Amniotic stem cell (primary cell): ENCODE measurements at places on chromosomes 12 and 14.

GRCh38 chr14:103259801-103260628 lies 74.0 kb upstream of the EIF5 start:
- DNase-seq: no peak

GRCh38 chr12:41799671-41800070 lies 345.0 kb downstream of the GXYLT1 start:
- no peak for DNase-seq

- DNase-seq: no peak
Measured at GRCh38 chr12:115869604-115870003, 407.9 kb downstream of the MED13L start.

DNA sequence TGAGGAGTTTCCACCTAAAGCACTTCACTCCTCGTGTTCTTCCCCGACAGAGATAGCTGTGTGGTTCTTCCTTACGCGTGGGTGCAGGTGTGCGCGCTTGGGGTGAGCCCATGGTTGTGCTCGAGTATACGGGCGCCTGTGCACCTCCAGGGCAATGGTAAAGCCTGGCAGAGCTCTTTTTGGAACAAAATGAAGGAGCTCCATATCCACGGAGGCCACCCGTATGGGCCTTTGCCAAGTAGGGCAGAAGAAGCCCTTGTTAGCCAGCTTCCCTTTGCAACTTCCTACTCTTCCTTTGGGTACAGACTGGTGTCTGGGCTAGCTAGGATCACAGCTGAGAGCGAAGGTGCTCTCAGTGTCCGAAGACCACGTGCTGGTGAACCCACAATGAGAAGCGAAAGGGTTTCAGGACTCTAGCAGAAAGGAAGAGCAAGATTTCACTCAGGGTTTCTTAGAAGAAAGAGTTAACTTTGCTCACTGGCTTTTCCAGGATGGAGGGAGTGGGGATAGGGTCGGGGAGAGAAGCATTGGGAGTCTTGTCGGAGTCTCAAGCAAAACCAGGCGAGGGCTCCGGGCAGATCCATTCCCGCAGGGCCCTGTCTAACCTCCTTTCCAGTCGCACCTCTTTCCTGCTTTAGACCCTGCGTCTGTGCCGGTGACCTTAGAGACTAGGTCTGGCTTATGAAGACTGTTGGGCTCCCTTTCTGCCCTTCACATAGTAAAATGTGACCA lies 960 bp upstream of the LRFN5 start:
- no peak for DNase-seq

- no peak for DNase-seq
Measured at GRCh38 chr14:95237958-95238340, 80.6 kb upstream of the DICER1 start.

DNA sequence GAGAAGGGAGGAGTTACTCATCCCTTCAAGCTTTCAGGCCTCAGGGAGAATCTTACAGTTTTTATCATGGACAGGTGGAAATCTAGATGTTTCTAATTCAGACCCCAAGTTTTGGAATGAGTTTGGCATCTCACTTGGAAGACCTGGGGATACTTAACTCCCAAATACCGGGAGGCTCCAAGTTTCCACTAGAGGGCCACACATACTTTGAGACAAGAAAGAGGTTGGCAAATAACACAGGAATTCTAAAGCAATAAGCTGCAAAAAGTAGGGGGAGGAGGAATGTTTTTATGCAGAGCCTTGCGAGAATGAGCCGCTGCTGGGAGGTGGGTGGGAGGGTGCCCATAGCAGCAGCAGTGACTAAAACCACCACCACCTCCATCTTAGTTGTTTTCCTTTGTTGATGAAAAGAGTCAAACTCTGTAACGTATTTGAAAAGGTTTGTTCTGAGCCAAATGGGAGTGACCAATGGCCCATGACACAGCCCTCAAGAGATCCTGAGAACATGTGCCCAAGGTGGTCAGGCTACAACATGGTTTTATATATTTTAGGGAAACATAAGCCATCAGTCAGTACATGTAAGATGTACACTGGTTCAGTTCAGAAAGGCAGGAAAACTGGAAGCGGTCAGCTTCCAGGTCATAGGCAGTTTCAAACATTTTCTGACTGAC lies 34.2 kb upstream of the RNASE1 start:
- no peak for DNase-seq

- DNase-seq: peak; percentile 45
Measured at GRCh38 chr14:88614218-88614907, 51.5 kb downstream of the ZC3H14 start.

GRCh38 chr12:118494776-118495175 lies 118.4 kb downstream of the SUDS3 start:
- no peak for DNase-seq

DNA sequence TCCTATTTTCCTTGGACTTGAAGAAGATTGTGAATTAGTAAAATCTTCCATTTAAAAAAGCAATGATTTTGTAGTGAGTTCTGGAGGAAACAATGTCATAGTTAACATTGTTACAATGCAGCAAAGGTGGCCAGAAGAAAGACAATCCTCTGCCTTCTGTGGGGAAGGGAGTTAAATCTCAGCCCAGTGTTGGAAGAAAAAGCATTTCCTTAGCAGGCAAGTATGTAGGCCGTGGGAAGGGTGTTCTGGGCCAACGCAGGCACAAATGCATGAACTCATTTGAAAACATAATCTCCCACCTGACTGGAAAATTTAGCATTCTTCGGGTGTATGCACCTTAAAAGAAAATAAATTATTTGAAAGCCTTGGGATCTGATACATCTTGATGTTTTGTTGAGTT lies 258.6 kb downstream of the ADAMTS20 start:
- no peak for DNase-seq

DNA sequence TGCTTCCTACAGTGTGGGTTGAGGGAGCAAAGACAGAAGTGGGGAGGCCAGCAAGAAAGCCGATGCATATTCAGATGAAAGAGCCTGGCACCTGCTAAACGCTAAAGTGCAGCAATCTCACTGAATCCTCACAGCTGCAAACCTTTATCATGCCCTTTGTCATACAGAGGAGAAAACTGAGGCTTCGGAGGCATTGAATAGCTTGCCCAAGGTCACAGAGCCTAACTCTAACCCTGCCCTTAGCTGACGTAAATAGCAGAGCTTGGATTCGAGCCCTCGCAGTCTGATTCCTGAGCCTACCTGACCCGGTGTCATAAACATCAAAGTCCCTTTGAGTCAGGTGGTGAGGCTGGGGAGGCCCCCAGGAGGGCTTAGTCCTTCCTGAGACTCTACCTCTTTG lies 54.9 kb downstream of the CMKLR1 start:
- DNase-seq: no peak

DNA sequence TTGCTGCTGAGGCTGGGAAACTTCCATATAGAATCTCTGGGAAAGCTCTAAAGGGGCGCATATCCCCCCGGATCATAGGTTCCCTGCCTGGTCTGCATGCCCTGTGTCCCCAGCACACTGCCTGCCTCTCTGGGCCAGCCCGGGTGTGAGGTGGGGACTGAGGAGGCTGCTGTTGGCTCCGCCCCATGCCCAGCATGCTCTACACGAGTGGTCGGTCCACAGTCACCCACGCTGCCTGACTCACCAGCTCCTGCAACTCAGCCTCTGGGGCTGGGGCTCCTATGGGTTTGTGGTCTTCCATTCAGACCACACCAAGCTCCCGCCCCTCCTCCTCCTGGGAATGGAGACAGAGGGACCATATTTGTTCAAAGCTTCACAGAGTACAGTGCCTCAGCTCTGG lies 88.5 kb upstream of the ANO2 start:
- no peak for DNase-seq

DNA sequence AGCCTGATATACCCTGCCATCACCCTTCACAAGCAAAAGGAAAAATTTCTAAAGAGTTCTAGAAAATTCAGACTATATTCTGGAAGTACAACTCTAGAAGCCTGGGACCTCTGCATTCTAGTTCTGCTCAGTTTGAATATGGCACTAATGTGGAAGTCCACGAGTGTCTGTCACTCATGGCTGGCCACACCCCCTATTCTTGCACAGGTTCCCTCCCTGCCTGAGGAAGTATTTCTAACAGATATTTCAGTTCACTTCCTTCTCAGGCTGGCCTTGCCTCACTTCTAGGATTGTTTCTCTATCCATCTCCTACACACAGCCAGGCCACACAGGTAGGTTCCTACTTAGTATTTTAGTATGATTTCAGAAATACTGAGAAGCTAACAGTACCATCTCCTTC lies 67.4 kb downstream of the PHLDA1 start:
- DNase-seq: no peak

- DNase-seq: no peak
Measured at GRCh38 chr14:24411443-24412389, 12.9 kb downstream of the NYNRIN start.

GRCh38 chr12:42564556-42564955 lies 25.0 kb downstream of the PRICKLE1 start:
- DNase-seq: no peak

DNA sequence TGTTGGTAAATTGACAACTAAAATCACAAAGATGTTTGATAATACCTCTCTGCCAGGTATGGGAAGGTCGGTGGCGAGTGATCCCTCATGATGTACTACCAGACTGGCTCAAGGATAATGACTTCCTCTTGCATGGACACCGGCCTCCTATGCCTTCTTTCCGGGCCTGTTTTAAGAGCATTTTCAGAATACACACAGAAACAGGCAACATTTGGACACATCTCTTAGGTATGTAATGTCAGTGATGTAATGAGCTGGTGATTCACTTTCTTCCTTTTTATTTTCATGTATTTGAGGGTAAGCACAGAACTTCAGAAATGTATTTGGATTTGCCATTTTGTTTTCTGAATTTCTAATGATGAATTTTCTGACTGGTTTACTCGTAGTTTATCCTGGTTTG lies 42.6 kb upstream of the LRTM2 start:
- peak; percentile 34 for DNase-seq

GRCh38 chr12:49198431-49199155 lies 9.7 kb upstream of the TUBA1A start:
- peak; percentile 60 for DNase-seq

DNA sequence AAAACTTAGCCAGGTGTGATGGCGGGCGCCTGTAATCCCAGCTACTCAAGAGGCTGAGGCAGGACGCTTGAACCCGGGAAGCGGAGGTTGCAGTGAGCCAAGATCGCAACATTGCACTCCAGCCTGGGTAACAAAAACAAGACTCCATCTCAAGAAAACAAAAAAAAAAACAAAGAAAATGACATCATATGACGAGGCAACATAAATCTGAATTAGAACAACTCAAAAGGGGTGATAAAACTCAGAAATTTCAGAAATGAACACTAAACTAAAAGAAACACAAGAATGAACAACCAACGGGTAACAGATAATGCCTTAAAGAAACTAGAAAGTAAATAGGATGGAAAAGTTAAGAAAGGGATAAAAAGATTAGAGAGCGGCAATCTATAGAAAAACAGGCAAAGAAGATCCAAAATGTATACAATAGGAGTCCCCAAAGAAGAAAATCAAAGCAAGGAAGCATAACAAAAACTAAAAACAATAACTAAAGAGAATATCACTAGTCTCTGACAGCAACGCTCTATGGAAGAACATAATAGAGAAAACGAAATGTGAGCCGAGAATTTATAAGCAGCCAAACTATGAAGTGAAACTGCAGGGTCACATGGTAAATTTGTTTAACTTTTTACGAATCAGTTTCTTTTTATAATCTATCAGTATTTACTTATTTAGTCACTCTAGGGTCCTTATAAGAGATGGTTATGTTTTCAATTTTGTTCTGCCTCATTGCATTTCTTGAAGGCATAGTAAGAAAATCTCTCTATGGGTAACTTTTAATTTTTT lies 45.7 kb downstream of the SPPL3 start:
- DNase-seq: no peak

- no peak for DNase-seq
Measured at GRCh38 chr12:27965966-27966365, 6.6 kb downstream of the PTHLH start.

DNA sequence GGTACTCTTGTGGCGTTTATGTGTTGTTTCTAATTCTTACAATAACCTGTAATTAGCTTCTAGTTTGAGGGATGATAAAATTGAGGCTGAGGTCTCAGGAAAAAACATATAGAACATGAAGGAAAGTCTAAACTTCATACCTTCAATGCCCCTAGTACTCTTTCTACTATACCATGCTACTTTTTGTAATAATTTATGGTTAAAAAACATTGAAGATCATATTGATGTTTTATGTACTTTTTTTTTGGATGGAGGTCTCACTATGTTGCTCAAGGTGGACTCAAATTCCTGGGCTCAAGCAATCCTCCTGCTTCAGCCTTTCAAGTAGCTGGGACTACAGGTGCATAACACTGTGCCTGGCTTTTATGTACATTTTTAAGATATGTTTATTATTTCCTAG lies 13.8 kb downstream of the G2E3 start:
- DNase-seq: no peak

- DNase-seq: no peak
Measured at GRCh38 chr12:117393656-117394055, 32.2 kb upstream of the NOS1 start.

GRCh38 chr14:54465654-54466053 lies 23.1 kb downstream of the GMFB start:
- DNase-seq: no peak

GRCh38 chr14:93703941-93704340 lies 84.3 kb downstream of the PRIMA1 start:
- DNase-seq: no peak

- no peak for DNase-seq
Measured at GRCh38 chr12:107378609-107379008, 285.3 kb upstream of the CRY1 start.

DNA sequence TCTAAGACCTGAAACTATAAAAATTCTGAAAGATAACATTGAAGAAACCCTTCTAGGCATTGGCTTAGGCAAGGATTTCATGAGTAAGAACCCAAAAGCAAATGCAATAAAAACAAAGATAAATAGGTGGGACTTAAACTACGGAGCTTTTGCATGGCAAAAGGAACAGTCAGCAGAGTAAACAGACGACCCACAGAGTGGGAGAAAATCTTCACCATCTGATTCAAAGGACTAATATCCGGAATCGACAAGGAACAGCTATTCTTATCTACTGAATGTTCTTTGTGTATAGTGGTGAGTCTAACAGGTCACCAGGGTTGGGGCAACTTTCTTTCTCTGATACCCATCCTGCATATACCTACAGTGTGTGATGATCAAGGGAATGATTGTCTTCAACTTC lies 198.6 kb downstream of the CCDC91 start:
- no peak for DNase-seq

DNA sequence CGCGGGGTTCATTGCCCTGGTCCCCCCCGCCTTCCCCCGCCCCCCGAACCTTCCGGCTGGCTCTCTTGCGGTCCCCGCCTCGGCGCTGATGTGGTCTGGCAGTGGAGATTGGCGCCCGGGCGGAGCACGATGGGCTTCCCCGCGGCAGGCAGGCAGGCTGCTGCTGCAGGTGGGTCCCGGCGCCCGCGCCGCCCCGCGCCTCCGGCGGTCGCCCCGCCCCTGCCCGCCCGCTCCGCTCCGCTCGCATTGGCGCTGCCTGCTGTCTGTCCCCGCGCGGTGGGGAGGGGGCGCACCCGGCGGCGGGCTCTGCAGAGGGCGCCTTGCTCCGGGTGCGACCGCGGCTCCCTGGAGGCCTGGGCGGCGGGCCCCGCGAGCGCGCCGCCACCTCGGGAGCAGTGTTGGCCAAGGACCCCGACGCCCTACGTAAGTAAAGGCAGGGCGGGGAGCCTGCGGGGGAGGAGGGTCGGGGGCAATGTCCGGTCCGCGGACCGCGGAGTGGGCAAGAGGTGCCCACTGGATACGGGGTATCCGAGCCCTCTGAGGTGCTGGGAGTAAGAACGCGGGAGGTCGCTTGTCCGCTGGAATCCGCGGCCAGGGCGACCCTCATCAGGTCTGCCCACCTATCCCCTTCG lies at the start of gene AKAP5:
Gene AKAP5 (plus strand): TSS at position 309 of the 632 bp plus-strand sequence. CDS start 2,896 bp downstream, outside the sequence.
- no peak for DNase-seq
